ENCODE measurements at places on chromosomes 2 and 18.

DNA sequence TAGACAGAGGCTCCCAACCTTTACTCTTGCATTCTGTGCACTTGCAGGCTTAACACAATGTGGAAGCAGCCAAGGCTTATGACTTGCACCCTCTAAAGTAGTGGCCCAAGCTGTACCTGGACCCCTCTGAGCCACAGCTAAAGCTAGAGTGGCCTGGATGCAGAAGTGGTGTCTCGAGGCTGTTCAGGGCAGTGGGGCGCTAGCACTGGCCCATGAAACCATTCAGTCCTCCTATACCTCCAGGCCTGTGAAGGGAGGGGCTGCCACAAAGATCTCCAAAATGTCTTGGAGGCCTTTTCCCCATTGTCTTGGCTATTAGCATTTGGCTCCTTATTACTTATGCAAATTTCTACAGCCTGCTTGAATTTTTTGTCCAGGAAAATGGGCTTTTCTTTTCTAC lies 207.7 kb downstream of the OSR1 start:
- no peak for DNase-seq

GRCh38 chr18:70296289-70296688 lies 7.4 kb downstream of the SOCS6 start:
- DNase-seq: no peak

DNA sequence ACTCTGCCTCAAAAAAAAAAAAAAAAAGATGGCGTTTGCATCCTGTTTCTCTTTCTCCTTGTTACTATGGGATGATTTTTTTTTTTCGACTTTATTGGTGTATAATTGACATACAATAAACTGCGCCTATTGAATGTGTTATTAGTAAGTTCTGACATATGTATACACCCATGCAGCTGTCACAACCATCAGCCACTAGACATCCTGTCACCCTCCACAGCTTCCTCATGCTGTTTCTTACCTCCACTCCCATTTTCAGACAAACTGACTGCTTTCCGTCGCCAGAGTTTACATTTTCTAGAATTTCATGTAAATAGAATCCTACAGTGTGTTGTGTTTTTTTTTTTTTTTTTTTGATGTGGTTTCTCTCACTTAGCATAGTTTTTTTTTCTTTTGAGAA lies 27.9 kb downstream of the RRM2 start:
- no peak for DNase-seq

GRCh38 chr18:3234457-3234856 lies 13.1 kb upstream of the MYL12A start:
- DNase-seq: no peak

DNA sequence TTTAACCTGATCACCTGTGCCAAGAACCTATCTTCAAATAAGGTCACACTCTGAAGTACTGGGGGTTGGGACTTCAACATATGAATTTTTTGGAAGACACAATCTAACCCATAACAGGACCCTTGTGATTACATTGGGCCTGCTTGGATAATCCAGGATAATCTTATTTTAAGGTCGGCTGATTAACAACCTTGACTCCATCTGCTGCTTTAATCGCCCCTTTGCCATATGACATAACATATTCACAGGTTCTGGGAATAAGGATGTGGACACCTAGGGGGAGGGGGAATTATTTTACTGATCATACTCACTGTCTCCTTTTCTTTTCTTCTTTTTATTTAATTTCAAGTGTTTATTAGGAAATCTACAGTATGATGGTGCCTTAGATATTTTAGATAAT lies 34.8 kb downstream of the CDH20 start:
- DNase-seq: no peak

GRCh38 chr2:19419211-19419880 lies 60.9 kb upstream of the OSR1 start:
- no peak for DNase-seq

DNA sequence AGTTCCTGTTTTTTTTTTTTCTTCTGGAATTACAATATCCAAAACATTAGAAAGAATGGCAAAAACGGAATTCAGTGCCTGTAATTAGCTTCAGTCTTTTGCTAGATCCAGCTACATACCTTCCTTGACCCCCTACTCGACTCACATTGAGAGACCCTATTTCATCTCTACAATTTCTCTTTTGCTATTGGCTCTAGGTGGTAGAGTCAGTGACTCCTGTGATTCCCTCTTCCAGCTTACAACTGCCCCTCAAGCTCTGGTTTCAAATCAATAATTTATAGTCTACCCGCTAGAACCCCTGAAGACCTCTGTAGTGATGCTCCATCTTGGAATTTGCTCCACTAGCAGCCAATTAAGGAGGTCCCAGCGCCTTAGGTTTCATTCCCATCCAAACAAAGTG lies 125.8 kb downstream of the TMEFF2 start:
- DNase-seq: no peak

GRCh38 chr2:74212702-74213410 lies 14.4 kb downstream of the MTHFD2 start:
- no peak for DNase-seq

DNA sequence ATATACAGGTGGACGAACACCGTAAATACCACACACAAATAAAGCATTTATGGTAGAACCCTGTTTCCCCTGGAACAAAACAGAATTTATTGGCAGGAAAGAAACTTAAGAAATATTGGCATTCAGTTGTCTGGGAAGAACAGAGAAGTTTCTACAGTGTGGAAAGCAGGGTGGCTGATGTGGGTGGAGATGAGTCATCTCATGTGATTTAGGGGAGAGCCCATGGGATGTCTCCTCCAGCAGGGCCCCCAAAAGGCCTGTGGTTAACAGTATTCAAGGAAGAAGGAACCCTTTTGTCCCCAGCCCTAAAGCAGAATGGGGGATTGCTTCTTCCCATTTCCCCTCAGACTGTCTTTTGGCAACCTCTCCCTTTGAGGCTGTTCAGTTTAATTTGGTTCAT lies 24.2 kb downstream of the SIX3 start:
- DNase-seq: peak; percentile 91

DNA sequence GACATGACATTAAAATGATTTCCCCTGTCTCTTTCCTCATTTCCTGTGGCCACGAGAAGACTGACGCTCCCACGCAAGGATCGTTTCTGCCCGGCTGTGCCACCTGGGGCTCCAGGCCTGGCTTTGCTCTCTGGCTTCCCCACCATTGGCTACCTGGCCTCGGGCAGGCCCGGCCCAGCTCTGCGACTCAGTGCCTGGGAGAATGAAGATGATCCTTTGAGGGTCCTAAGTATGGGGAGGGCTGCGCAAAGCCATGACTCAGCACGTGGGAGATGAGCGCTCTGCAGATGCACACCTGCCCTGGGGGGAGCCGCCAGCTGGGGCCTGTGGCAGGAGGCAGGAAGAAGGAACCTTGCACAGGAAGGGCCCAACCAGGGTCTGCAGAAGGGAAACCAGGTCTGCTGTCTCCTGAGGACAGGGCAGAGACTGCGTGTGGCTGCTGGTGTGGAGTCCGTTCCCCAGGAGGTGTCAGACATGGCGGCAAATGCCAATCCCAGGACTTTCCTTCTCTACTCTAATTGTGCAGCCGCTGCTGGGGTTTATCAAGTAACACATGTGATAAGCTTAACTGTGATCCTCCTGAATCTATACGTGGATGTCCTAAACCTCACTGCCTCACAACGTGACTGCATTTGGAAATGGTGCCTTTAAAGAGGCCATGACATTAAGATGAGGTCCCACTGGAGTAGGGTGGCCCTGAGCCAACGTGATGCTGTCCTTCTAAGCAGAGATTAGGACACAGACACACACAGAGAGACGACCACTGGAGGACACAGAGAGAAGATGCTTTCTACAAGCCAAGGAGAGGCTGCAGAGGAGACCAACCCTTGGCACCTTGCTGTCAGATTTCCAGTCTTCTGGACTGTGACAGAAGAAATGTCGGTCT lies 32.9 kb downstream of the MBP start:
- DNase-seq: peak; percentile 44

DNA sequence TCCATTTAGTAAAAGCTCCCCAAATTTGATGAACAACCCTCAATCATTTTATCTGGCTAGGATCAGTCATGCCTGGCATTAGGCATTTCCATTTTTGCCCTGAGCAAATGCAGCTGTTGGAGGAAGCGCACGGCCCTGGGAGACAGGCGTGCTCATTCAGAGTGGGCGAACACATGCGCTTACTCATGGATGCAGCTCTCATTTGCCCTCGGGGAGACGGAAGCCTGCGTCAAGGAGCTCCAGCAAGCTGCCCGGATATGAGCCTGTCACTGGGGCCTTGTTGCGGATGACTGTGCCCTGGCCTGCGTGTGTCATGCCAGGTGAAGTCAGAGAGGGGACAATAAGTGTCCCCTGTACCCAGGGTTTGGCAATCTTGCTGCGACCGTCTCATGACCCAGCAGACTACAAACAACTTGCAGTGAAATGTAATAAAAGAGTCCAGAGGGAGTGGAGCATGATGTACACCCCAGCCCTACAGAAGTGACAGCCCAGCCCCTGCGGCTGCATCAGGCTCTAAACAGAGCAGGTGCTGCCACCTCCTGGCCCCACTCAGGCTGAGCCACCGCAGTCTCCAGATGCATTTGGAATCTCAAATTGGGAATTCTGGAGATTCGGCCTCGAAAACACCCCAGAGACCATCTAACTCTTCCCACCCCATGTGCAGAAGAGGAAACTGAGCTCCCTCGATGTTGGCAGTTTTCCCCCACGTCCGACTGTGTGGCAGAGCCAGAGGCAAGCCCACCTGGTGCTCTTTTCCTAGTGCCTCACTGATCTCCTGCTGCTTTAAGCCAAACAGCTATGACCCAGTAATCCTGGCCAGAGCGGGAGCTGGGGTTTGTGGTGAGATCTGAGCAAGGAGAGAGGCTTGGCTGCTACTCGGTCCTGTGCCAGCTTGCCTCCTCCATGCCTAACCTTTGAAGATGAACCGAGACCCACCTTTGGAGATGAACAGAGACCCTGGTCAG lies 105.0 kb upstream of the ALK start:
- DNase-seq: peak; percentile 22

DNA sequence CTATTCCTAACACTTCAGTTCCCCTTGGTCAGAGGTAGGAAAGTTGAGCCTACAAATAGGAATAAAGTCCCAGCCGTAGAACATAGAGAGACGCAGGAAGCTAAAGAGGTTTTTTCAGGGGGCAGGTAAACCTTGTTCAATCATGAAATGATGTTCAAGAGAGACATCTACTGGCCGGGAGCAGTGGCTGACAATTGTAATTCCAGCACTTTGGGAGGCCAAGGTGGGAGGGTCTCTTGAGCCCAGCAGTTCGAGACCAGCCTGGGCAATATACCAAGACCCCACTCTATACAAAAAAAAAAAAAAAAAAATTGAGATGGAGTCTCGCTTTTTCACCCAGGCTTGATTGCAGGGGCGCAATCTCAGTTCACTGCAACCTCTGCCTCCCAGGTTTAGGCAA lies 66.7 kb upstream of the DNAJC10 start:
- peak; percentile 13 for DNase-seq

DNA sequence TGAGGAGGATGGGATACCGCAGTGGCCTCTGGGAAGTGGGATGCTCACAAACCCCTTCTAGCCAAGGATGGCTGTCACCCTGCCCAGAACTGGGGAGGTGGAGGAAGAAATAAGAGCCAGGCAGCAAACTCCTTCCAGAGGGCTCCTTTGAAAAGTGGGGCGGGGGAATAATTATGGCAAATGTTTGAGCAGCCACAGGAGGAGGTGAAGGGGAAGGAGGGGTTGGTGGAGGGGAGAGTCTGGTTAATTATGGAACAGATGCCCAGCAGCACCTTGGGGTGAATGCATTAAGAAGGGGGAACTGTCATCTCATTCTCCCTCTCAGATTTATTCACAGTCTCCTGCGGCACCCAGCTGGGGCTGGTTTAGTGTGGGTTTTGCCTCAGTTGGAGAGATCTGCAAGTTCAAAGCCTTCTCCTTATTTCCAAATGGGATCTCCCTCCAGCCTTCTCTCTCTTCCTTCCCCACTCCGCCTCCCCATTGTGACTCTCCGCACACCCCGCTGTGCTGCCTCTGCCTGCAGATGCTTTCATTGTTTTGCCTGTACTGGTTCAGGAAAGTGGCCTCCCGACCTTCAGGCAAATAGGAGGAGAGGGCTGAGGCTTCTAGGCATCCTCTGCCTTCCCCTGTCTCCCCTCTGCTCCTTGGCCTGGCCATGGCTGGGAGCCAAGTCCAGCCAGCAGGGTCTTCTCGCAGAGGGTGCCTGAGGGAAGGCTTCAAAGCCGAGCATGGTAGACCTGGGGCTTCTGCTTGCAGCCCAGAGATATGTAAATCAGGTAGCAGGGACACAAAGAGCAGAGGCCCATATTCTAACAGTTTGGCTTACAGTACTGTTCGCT lies 457.2 kb upstream of the MEX3C start:
- DNase-seq: no peak

DNA sequence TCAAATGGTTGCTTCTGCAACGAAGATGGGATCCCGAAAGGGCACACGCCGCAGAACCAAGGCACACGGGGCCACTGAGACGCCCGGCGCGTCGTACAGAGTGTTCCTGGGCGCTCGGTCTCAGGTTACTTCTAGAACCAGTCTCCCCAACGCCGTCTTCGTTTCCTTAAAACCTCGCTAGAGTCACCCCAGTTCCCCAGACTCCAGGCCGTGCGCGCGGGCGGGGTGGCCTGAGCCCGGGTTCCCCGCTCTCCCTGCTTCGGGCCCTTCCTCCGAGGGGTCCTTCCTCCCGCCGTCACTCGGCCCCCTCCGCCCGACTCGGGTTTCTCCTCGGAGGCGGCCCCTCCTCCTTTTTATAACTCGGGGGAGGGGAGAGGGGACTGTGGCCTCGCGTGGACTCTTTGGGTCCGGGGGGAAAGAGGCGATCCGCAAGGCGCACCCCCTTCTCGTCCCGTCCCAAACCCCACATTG lies 774 bp upstream of the FZD7 start:
- DNase-seq: peak; percentile 50

- DNase-seq: no peak
These were observed 225.8 kb downstream of the TTC32 start for GRCh38 chr2:19675856-19676460.

DNA sequence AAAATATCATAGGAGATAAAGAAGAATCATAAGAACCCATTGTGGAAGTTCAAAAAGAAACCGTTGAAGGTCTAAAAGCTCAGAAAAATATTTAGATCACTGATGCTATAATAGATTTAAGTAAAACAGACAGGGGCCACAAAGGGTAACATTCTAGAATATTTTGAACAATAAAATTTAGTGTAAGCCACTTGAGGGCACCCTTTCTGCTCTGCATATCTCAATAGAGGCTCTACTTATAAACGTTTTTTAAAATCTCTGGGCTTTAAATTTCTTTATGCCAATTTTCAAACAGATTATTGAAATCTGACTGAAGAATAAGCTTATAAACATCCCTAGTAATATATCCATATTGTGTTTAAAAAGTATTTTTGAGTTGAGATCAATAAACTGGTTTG lies 57.6 kb upstream of the IL1RL1 start:
- DNase-seq: peak; percentile 39

GRCh38 chr2:105744091-105744908 lies 412 bp upstream of the NCK2 start:
- peak; percentile 70 for DNase-seq

DNA sequence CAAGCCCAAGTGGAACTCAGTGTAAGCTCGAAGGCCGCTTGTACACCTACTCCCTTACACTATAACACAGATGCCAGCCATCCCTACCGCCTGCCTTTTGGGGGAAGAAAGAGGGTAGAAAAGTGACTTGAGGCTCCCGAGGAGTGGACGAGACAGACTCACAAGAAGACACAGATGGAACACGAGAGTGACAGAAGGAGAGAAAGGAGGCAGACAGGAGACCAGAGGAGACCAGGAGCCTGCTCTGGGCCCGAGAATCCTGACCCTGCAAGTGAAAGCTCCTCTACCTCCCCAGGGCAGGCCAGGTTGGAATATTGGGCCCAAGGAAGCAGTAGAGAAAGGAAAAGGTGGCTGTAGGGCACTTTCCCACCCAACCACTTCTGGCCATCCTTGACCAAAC lies 23.4 kb upstream of the TNS1 start:
- DNase-seq: no peak
